ENCODE measurements at places on chromosomes 4 and X.

DNA sequence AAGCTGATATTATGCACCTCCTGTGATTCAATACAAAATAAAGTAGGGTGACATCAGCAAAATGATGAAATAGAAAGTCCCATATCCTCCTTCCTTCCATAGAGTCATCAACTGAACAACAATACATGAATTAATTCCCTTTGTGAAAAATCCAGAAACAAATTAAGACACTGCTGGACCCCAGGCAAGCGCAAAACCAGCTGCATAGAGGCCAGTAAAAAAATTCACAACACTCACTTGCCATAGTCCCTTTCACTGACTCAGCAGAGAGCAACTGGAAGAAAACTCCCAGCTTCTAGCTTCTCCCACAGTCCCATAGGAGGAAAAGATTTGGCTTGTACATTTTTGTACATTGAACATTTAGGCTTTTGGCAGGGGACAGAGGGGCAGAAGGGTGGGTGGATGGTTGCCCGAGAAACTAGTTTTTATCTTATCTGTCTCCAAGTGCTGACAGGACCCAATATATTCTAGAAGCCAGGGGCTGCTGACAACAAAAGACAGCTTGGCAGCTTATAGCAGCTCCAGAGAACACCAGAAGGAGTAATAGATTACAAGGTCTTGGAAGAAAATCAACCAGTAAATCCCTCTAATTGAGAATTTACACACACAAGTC is 124.6 kb downstream of the NDST3 start:
- peak; percentile 34 for DNase-seq

DNA sequence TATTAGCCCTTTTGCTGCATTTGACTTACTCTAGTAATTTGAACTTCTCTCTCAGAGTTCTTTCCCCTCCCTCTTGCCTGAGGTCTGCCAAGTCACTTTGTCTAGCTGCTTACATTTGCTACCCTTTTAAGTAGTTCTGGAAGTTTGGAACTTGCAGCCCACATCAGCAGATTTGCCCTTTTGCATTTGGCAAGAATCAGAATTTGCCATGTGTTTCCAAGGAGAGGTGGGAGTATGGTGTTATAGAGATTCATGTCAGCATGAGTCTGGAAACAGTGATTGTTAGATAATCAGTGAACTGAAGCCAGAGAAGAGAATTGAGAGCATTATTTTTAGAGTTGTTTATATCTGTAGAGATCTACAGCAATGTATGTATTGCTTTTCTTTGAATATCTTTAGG is 52.1 kb downstream of the KLHL34 start:
- DNase-seq = peak; percentile 3

GRCh38 chrX:54659547-54659946 is 129.5 kb downstream of the GNL3L start:
- DNase-seq = no peak

GRCh38 chr4:108361446-108361820 is 192.7 kb upstream of the LEF1 start:
- DNase-seq = no peak

GRCh38 chr4:185016946-185017758 is 1.1 kb upstream of the HELT start:
- DNase-seq = peak; percentile 23

DNA sequence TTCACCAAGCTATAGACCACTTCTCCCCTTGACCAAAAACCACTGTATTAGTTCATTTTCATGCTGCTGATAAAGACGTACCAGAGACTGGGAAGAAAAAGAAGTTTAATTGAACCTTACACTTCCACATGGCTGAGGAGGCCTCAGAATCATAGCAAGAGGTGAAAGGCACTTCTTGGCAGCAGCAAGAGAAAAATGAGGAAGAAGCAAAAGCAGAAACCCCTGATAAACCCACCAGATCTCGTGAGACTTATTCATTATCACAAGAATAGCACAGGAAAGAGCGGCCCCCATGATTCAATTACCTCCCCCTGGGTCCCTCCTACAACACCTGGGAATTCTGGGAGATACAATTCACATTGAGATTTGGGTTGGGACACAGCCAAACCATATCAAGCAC is 97.8 kb downstream of the DOCK11 start:
- no peak for DNase-seq

GRCh38 chr4:105474099-105474518 is 247 bp upstream of the PPA2 start:
- DNase-seq = peak; percentile 71

DNA sequence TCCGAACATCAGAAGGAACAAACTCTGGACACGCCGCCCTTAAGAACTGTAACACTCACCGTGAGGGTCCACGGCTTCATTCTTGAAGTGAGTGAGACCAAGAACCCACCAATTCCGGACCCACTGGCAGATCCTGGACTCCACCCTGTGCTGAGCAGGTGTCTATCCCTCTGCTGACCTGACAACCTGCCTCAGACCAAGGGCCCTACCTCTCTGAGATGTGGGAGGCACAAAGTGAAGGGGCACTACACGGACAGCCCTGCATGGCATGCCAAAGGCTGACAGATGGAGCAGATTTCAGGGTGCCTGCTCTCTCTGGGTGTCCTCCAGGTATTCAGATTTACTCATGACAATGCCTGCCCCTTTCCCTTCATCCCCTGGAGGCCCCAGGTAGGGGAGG is 14.0 kb upstream of the HSFX1 start:
- no peak for DNase-seq

DNA sequence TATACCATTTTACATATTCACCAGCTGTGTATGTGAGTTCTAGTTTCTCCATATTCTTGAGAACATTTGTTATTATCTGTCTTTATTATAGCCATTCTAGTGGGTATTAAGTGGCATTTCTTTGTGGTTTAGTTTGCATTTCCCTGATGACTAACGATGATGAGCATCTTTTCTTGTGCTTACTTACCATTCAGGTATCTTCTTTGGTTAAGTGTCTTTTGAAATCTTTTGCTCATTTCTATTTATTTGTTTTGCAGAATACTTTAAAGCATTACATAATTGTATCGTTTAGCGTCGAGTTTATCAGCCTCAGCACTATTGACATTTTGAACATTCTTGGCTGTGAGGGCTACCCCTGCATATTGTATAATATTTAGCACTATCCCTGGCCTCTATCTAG is 85.4 kb downstream of the FRMPD4 start:
- DNase-seq = peak; percentile 76

- no peak for DNase-seq
Observed at GRCh38 chrX:2933125-2933900, 4.2 kb upstream of the ARSD start.

DNA sequence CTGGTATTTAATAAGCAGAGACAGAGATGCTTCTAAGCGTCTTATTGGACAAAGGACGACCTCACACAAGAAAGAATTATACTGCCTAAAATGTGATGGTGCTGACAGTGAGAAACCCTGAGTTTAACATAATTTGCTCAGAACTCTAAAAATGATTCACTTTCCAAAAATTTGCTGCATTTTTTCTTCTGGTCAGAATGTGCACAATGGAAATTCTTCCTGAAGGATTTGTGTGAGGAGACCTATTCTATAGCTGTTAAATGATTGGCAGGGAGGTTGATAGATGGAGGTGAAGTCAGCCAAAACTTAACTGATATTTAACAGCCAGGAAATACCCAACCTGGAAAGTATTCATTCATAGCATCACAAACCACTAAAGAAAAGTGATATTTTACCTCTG is 1.7 kb downstream of the MAGEC3 start:
- DNase-seq = no peak

GRCh38 chr4:26342328-26343037 is 21.7 kb downstream of the RBPJ start:
- DNase-seq = peak; percentile 95

DNA sequence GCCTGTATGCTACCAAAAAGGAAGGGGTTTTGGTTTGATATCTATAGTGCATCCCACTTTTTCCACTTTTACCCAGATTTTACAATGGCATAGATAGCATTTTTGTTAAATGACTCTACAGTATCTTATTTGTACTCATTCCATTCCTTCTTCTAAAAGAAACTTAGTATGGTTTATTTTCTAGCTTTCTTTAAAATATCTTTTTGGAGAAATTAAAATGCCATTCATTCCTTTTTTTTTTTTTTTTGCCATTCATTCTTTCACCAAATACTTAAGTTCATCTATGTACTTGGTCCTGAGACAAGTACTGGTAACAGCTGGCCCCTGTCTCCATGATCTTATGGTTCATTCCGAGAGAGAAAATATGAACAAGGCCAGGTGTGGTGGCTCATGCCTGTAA is 49.1 kb downstream of the MID1 start:
- no peak for DNase-seq

- DNase-seq = no peak
Observed at GRCh38 chr4:113981591-113981990, 2.1 kb upstream of the ARSJ start.

DNA sequence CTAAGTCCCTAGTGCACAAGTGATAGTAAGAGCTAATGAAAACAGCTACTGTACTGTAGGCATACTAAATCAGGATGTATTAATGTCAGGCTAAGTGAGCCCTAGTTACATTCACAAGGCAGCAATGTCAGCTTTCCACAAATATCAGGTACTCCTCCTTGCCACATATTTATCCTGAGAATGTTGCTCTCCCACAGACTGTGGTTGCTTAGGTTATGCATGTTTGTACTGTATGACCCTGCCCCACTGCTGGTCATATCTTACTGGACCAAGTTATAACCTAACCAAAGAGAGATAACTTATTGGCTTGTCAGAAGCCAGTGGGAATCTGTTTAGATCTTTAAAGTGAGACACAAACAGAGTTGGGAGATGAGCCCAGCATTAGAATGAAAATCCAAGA is 241.0 kb downstream of the SLC39A8 start:
- DNase-seq = peak; percentile 86

DNA sequence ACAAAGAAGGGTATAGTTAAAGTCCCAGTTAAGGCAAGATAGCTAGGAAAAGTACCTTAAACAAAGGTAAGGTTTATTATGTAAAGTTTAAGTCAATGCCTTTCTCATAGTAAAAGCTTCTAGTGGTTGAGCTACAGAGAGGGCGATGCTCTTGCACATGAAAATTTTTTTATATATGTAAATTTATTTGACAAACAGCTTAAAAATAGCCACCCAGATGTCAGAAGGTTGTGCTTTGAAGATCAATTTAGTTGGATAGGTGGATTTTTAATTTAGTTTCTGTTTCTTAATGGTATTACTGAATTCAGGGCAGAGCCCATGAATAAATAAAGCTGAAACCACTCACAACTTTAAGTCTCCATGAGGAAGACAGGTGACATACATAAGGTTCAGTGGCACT is 29.4 kb upstream of the PPP1R2C start:
- no peak for DNase-seq

DNA sequence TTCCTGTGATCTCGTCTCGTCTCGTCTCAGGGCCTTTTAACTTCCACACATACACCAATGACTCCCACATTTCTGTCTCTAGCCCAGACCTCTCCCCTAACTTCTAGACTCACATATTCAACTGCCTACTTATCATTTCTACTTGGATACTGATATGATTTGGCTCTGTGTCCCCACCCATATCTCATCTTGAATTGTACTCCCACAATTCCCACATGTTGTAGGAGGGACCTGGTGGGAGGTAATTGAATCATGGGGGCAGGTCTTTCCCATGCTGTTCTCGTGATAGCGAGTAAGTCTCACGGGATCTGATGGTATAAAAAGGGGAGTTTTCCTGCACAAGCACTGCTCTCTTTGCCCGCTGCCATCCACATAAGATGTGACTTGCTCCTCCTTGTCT is 8.9 kb downstream of the PHKA2 start:
- no peak for DNase-seq

- DNase-seq = peak; percentile 68
Observed at GRCh38 chr4:177596035-177596434, 153.8 kb upstream of the AGA start.

GRCh38 chr4:54852054-54852453 is 194.3 kb downstream of the KIT start:
- DNase-seq = no peak

GRCh38 chrX:135688137-135688536 is 25.3 kb upstream of the CT45A1 start:
- DNase-seq = no peak

DNA sequence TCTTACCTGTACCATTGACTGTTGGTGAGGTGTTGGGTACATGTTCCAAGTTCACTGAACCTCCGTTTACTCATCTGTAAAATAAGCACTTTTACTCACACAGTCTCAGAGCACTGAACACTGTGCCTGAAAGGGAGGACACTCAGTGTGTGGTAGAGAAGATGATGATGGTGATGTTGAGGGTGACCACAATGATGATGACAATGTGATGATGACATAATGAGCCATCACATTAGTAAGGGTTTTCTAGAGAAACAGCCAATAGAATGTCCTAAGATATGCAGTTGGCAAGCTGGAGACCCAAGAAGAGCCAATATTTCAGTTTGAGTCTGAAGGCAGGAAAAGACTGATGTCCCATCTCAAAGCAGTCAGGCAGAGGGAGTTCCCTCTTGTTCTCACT is 315.4 kb upstream of the IGFBP7 start:
- no peak for DNase-seq

DNA sequence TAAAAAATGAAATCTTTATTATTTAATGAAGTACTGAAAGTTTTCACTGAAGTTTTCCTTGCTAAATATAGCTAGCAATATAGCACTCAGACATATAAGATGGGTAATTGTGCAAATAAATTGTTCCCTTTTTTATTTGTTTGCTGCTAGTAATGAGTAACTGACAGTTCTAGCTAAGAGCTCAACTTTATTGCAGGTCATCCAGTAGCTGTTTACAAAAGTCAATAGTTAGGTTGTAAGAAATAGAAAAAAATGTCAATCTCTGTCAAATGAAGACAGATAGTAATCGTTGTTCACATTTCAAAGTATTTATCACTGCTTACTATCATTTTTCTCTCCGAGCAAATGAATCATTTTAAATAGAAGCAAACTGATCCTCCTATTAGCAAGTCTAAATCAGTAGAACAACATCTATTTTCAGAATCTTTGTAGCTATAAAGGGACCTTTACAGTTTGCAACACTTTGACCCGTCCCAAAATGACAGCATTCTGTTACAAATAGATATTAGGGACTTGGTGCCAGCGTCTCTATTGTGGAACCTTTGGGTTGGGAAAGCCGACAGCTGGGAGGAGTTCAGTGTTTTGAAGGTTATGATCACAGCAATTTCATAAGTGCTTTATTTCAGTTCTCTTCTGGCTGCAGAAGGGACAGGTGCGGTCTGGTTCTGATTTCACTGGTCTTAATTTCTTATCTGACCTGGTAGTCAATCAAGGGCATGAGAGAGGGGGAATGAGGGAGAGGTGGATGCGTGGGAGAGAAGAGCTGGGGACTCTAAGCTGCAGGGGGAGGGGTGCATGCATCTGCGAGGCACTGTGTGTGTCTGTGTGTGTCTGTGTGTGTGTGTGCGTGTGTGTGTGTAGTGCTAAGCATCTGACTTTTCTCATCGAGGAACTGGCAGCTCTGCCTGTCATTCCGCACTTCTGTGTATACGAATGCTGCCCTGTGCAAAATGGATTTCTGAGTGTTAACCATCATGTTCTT is 227.9 kb upstream of the PITX2 start:
- peak; percentile 51 for DNase-seq

GRCh38 chr4:133775469-133775868 is 426.1 kb downstream of the PABPC4L start:
- no peak for DNase-seq

DNA sequence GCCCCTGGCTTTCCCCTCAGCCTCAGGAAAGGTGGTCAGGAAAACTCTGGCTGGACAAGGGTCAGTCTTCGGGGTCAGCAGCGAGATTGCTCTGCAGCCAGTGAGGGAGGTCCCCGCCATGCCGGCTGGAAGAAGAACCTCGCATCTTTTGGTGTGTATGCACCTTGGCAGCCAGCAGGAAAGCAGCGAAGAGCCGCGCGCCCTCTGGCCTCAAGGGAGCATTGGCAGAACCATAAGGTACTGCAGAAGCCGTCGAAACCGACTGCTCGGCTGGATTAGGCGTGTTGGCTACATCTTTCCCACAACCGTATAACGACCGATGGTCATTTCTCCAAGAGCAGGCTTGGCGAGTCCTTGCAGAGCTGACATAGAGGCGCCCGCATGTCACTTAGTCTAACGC is 48.3 kb downstream of the GPR143 start:
- DNase-seq = no peak

Measured in amniotic epithelial cell (primary cell).